ENCODE measurements at places on chromosomes 12 and 14.

- no peak overlapping the region for H3K27ac ChIP-seq
- no peak overlapping the region for H3K4me3 ChIP-seq
- H3K36me3 ChIP-seq, result no peaks in the 10 kb centered on the region
- H3K27me3 ChIP-seq, result no peaks in the 10 kb centered on the region
- H3K4me1 ChIP-seq, result no peaks in the 10 kb centered on the region
- DNase-seq, result no peak
These were observed 140.8 kb upstream of the CNTN1 start for GRCh38 chr12:40551466-40551865.

DNA sequence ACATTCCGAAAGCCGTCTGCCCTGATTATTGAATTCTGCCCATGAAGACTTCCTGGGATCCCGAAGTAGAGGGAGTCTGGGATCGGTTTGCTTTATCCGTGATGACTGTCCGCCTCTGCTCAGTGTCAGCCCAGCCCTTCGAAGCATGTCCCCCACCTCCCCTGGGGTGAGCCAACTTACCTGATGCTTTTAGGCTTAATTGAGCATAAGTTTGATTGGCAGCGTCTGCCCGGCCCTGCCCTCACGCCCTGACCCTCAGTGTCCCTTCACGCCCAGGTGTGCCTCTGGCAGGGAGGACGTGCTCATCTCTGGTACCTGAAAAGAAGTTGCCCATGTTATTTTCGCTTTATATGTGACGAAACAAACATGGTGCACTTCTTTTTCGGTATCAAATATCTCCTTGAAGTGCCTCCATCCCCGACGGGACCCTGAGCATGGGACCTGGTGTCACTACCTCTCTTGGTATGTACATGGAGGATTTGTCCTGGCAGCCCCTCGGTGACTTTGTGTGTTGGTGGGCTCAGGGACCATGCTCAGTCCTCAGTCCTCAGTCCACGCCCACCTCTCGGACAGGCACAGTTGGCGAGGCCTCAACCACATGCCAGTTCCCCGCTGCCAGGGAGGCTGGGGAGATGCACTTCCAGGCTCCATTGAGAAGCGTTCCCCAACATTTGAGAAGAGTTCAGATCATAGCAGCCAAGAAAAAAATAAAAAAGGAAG is 130.1 kb upstream of the RTL1 start:
- no peaks in the 10 kb centered on the region for H3K4me1 ChIP-seq
- no peaks in the 10 kb centered on the region for H3K36me3 ChIP-seq

- no peaks in the 10 kb centered on the region for H3K36me3 ChIP-seq
- DNase-seq, result no peak
- no peak overlapping the region for H3K4me3 ChIP-seq
- H3K27ac ChIP-seq, result no peak overlapping the region
These were observed 78.8 kb upstream of the EVL start for GRCh38 chr14:99986396-99986795.

DNA sequence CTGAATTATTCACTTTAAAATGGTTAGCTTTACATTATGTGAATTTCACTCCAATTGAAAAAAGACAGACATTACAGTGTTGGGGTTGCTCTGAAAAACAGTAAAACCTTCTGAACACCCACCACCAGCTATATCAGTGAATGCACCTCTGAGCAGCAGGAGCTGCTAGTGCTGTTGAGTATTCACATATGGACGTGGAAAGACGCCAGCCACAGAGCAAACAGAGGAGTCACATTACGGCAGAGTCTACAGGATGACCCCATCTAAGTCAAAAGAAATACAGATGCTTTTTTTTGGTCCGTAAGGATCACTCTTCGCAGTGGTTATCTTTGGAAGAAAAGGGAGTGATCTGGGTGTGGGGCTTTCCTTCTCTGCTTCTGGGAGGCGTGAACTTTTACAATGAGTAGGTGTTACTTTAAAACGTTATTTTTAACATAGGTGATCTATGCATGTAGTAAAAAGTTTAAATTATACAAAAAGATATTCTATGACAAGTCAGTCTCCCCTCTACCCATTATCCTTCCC is 4.5 kb downstream of the HVCN1 start:
- no peaks in the 10 kb centered on the region for H3K4me1 ChIP-seq
- H3K36me3 ChIP-seq, result no peaks in the 10 kb centered on the region
- no peak overlapping the region for H3K27ac ChIP-seq
- DNase-seq, result peak; percentile 23
- H3K4me3 ChIP-seq, result no peak overlapping the region
- H3K27me3 ChIP-seq, result peaks cover 16% of the 10 kb centered on the region
